ENCODE measurements at places on chromosomes 7 and 10. TPM values are rescaled to one million over a fixed set of nuclear protein-coding genes. Genes with fewer than 3 reads are reported as not detected.

MPP7 gene
- 3.9 TPM for total RNA-seq

GRCh38 chr7:85535974-85536729, 349.3 kb upstream of the SEMA3D start:
- no peaks in the 10 kb centered on the region for H3K27me3 ChIP-seq
- DNase-seq, result no peak
- H3K4me1 ChIP-seq, result no peaks in the 10 kb centered on the region
- H3K4me3 ChIP-seq, result no peak overlapping the region

- H3K27ac ChIP-seq, result no peak overlapping the region
- no peaks in the 10 kb centered on the region for H3K27me3 ChIP-seq
- H3K4me3 ChIP-seq, result no peak overlapping the region
- no peak for DNase-seq
- no peaks in the 10 kb centered on the region for H3K36me3 ChIP-seq
Observed at GRCh38 chr7:89170628-89171027, 375.1 kb upstream of the TEX47 start.

DNA sequence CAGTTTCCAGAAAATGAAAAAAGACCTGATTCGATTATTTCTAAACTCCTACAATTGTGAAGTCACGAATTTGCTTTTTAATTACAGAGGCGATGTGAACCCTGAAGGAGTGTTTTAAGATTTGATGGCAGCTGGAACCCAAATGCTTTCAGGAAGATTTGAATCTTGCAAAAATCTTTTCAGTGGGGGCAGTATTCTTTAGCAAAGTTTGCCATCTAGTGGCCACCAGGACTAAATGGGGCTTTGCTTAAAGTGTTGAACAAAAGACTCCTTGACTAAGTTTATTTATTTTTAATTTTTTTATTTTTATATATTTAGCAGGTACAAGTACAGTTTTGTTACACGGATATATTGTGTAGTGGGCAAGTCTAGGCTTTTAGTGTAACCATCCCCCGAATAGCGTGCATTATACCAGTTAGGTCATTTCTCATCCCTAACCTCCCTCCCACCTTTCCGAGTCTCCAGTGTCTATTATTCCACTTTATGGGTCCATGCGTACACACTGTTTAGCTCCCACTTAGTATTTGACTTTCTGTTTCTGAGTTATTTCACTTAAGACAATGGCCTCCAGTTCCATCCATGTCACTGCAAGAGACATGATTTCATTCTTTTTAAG, 98.8 kb downstream of the CACNB2 start:
- no peak overlapping the region for H3K27ac ChIP-seq
- no peak overlapping the region for H3K4me3 ChIP-seq

SFRP5 gene
- total RNA-seq, result 9.6 TPM

GRCh38 chr10:112815269-112816032, 134.6 kb upstream of the TCF7L2 start:
- H3K27ac ChIP-seq, result no peak overlapping the region
- H3K4me1 ChIP-seq, result peaks cover 27% of the 10 kb centered on the region
- H3K27me3 ChIP-seq, result peaks cover 2% of the 10 kb centered on the region
- no peak for DNase-seq
- H3K36me3 ChIP-seq, result no peaks in the 10 kb centered on the region

ABCB8 gene
- 23.1 TPM for total RNA-seq

CDK5 gene
- total RNA-seq, result 33.3 TPM
